ENCODE measurements at places on chromosomes 2 and 18.

DNA sequence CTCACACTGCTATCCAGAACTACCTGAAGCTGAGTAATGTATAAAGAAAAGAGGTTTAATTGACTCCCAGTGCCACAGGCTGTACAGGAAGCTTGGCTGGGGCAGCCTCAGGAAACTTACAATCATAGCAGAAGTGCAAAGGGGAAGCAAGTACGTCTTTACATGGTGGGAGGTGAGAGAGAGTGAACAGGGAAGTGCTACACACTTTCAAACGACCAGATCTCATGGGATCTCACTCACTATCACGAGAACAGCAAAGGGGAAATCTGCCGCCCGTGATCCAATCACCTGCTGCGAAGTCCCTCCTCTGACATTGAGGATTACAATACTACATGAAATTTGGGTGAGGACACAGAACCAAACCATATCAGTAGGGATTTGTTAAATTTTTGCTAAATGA, 150.4 kb upstream of the NXPH2 start:
- no peak for DNase-seq

DNA sequence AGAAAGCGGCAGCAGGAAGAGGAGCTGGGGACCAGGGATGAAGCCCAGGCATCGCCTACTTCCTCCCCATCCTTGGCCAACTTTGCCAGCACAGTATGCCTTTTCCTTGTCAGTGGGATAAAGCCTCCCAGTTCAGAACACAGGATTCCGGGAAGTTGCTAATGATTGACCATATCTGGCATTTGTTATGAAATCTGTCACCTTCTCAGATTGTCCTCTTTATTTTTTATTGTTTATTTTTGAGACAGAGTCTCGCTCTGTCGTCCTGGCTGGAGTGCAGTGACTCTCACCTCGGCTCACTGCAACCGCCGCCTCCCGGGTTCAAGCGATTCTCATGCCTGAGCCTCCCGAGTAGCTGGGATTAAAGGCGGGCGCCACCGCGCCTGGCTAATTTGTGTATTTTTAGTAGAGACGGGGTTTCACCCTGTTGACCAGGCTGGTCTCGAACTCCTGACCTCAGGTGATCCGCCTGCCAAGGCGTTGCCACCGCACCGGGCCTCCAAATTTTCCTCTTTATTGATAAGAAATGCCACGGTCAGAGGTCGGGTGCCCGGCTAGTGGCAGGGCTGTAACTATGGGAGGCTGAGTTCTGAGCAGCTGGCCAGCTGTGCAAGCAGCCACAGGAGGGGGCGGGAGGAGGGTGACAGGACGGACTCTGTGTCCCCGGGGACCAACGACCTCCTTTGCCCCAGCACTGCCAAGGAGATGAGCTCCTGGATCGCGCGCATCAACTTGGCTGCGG, 24.4 kb downstream of the PSD4 start:
- no peak for DNase-seq

DNA sequence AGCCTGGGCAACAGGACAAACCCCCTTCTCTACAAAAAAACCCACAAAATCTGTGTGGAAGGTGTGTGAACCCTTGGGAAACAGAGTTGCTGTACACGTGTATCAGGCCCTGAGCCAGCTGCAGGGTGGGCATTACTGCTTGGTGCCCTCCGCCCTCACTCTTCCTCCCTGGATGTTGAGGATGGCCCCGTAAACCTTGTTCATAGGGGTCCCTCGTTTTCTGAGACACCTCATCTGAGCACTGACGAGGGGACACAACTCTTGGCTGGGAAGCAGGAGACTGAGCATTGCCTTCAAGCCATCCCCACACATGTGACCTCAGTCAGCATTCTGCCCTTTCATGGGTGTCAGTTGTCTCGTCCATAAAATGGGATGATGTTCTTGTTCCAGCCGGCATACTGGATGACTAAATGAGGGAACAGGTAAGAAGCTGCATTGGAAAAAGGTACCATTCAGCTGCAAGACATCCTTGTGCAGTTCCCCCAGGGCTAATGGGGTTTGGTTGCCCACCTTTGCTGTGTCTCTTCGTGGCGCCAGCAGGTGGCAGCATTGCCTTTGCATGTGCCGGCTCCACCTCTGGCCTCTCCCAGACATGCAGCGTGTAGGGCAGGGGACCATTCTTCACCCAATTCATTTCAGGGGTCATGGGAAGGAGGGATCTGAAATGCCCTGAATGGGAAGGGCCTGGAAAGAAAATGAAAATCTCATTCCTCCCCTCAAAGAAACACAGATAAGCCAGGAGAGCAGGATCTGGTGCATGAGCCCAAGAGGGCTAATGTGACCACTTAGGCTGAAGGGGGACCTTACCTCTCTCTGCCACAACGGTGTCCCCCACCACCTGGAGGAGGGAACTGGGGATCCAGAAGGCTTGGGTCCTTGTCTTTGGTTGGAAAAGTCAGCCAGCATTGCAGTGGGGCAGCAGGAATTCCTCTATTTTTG, 36.4 kb upstream of the HAAO start:
- peak; percentile 49 for DNase-seq

GRCh38 chr2:176317623-176318065, 48.4 kb downstream of the MTX2 start:
- DNase-seq, result no peak

- DNase-seq, result no peak
Measured at GRCh38 chr2:112272669-112273068, 2.7 kb upstream of the ZC3H6 start.

DNA sequence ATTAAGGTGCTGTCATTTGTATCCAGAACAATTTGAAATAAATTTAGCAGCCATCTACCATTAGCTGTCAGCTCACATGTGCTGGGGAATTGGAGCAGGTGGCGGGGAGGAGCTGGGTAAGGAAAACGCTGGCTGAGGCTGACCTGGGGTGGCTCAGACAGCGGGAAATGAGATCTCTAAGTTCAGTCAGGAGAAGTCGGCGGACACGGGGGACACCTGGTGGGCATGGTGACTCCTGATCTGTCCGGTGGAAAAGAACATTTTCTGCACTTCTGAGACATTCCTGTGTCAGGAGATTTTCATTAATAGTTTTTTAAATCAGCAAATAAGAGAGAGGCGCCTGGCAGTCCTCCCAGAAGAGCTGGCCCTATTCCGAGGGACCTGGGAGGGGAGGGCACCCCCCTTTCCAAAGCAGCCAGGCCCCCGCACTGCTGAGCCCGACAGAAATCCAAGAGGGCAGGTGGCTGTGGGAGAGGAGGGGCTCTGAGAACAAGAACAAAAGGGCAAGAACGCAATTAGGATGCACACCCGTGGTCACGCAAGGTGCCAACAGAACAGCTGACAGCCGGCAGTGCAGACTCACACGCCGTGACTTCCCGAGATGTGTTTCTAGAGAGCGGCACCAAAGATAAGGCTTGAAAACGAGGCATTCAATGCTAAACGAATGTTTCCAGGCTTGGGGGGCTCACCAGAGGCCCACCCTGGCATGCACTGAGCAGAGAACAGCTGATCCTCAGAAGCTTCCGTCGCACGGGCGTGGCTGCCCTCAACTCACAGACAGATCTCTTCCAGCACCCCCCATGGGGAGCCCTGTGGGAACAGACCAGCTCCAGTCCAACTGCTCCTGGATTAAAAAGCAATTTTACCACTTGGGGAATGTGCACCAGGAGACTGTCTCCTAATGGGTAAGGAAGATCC, 26.4 kb downstream of the SLC66A2 start:
- peak; percentile 11 for DNase-seq

GRCh38 chr2:239774142-239774462, 251.0 kb downstream of the NDUFA10 start:
- DNase-seq, result no peak

DNA sequence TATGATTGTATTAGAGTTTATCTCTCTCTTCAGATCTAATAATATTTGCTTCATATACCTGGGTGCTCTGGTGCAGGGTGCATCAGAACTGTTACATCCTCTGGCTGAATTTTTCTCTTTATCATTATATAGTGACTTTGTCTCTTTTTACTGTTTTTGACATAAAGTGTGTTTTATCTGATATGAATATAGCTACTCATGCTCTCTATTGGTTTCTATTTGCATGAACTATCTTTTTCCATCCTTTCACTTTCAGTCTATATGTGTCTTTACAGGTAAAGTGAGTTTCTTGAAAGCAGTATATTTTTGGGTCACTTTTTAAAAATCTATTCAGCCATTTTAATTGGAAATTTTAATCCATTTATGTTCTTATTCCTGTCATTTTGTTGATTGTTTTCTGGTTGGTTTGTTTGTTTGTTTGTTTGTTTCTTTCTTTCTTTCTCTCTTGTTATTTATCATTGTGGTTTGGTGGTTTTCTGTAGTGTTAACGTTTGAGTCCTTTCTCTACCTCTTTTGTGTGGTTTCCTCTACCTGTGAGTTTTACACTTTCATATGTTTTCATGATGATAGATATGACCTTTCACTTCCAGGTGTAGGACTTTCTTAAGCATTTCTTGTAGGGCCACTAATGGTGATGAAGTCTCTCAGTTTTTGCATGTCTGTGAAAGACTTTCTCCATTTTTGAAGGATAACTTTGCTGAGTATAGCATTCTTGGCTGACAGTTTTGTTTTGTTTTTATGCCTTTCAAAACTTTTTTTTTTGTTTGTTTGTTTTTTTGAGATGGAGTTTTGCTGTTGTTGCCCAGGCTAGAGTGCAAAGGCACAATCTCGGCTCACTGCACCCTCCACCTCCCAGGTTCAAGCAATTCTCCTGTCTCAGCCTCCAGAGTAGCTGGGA, 54.9 kb downstream of the CCNT2 start:
- no peak for DNase-seq

Data from central memory CD8-positive, alpha-beta T cell (primary cell).